Stimulated activated CD8-positive, alpha-beta memory T cell treated with anti-CD3 and anti-CD28 coated beads, Interleukin-7, amount 100 ng/mL, for 1 hour (primary cell): ENCODE measurements at places on chromosomes 3 and 15.

GRCh38 chr3:107965136-107965655 lies 125.6 kb downstream of the CD47 start:
- no peak for DNase-seq

DNA sequence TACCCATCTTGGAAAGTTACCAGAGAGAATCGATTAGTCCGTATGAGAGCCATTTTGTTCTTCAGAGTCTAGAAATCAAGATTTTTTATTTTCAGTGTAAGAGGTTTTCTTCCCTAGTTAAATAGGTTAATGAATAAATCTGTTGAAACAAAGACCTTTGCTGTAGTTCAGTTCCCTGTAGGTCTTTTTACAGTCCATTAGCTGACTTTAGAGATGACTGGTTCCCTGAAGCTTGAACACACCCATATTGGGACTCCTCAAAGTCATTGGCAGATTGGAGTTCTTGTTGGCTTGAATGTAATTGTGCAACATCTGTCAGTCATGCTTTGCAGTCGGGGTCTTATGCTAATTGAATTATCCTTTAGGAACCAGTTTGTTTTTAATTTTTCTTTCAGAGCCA lies 45.3 kb downstream of the SEMA6D start:
- no peak for DNase-seq

- no peak for DNase-seq
These were observed 6.0 kb downstream of the SNRPA1 start for GRCh38 chr15:101288905-101289513.

DNA sequence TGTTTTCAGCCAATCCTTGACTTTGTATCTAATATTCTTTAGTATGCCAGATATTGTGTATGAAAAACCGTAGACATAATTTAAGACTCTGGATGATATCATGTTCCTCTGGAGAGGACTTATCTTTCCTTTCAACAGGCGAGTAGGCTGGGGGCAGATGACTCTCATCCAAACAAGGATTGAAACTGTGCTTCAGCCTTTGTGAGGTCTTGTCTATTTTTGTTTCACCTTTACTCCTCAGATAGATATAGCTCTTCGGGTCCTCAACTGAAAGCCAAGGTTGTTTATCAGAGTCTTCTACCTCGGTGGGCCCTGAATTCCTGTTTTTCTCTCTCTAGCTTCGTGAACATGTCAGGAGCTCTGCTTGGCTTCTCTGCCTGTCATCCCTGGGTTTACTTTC lies 66.0 kb downstream of the C3orf20 start:
- no peak for DNase-seq

DNA sequence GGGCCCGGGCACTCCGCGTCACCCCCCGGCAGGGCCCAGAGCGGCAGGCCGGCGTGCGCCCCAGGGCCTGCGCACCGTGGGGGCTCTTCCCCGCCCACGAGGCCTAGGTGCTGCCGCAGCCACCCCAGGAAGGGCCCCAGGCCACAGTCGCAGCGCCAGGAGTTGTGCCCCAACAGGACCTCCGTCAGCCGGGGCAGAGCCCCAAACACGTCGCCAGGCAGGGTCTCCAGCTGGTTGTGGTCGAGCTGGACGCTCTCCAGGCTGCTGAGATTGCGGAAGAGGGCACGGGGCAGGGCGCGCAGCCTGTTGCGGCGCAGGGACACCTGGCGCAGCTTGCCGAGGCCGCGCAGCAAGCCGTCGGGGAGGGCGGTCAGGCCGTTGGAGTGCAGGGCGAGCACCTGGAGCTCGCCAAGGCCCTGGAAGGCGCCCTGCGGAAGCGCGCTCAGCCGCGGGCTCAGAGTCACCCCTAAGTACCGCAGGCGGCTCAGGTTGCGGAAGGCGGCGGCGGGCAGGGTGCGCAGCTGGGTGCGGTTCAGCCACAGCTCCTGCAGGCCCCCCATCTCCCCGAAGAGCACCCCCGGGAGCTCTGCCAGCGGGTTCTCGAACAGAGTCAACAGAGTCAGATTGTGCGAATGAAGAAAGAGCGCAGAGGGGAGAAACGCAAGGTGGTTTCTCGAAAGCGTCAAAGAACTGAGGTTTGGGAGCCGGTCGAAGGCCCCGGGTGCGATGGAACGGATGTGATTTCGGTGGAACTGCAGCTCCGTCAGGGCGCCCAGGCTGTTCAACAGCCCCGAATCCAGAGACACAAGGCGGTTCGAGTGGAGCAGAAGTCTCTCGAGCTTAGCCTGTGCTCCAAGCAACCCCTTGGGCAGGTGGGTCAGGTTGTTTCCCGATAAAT lies 2.0 kb downstream of the GP5 start:
- no peak for DNase-seq

- no peak for DNase-seq
These were observed 202.7 kb downstream of the OXSM start for GRCh38 chr3:25992606-25993005.

DNA sequence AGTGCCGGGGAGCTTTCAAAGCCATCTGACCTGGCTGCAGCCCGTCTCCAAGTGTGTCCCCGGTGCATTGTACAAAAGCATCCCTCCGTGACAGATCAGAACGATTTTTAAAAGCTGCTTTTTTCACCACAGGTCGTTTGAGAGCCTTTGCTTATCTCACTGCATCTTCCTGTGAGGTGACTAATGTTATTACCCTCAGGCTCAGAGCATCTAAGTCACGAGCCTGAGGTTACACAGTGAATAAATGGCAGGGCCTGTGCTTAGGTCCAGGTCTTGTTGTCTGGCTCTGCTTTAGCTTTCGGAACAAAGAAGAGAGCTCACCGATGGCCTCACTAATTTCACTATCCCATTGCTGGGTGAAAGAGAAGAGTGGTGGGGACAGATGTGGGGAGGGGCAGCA lies 83.3 kb downstream of the SEC22A start:
- no peak for DNase-seq

- DNase-seq, result no peak
These were observed 37.2 kb upstream of the TM4SF1 start for GRCh38 chr3:149414557-149415231.

GRCh38 chr15:101148166-101148880 lies 103.5 kb downstream of the CHSY1 start:
- no peak for DNase-seq

- DNase-seq, result no peak
These were observed 42.7 kb upstream of the DCUN1D1 start for GRCh38 chr3:183022936-183023516.

DNA sequence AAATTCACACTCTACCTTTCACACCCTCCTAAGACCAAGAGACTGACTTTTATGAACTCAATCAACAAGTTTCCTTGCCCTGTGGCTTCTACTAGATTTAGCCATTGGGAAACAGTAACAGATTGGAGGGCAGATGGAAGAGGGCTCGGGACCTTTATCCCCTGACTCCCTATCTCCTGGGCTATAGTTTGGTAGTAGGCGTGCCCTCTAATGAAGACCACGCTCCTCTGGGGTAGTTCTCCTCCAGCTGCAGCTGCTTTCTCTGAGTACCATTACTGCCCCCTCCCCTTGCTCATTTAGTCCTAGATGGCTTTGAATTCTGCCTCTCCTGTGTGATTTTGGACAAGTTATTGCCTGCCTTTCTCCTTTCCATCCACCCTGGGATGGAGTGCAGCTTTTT lies 33.3 kb downstream of the FMN1 start:
- DNase-seq, result no peak

DNA sequence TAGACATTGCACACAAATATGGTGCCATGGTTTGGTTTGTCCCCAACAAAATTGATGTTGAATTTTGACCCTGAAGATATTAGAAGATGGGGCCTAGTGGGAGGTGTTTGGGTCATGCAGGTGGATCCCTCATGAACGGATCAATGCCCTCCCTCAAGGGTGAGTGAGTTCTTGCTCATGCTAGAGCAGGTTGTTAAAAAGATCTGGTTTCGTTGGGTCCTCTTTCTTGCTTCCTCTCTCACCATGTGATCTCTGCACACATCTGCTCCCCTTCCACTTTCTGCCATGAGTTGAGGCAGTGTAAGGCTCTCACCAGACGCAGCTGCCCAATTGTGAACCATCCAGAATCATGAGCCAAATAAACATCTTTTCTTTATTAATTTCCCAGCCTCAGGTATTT lies 87.8 kb upstream of the MDFIC2 start:
- no peak for DNase-seq

DNA sequence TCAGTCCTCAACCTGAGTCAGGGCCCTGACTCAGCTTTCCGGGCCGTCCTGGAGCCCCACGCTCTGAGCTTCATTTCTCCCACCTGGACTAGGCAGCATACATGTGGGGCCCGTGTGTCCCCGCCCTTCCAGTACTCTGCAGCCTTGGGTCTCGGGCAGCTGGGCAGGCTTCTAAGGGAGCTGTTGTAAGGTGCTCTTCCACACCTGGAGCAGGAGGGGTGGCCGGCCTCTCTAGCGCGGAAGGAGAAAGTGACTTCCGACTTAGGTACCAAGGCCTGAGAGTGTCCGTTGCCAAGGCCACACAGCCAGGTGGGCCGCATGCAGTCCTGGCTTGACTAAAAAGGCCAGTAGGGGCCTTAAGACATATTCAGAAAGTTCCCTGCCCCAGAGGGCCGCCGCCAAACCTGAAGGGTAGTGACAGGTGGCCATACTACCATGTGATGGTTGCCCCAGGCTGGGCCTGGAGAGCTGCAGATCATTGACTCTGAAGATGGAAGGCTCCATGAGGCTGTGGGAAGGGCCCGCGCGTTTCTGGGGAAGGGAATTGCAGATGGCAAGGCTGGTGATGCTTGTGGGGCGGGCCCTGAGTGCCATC lies 9.4 kb upstream of the SEMA3B start:
- DNase-seq, result no peak
